Activated naive CD4-positive, alpha-beta T cell treated with anti-CD3 and anti-CD28 coated beads, Interleukin-2, amount 50 U/mL, for 16 hours (primary cell): ENCODE measurements at places on chromosomes 12 and 14.
A peak's percentile ranks its signal among the peaks of the same experiment; 100 is the strongest.

GRCh38 chr12:130831246-130831645, 7.8 kb downstream of the STX2 start:
- DNase-seq: no peak

DNA sequence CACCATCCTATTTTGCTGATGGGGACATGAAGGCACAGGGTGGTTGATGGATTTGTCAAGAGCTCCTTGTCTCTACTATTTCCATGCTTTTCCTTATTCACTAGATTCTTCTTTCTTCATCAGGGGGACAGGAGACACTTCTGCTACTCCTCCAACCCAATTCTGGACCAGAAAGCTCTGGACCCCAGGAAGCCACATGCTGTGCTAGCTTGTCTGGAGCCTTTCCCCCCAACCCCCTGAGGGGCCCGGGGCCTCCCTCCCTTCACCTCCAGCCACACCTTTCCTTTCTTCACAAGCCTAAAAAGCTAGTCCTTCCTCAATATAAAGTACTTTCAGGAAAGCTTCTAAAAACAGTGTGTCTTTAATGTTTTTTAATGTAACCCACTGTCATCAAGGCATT, 75.1 kb upstream of the CAPRIN2 start:
- no peak for DNase-seq

DNA sequence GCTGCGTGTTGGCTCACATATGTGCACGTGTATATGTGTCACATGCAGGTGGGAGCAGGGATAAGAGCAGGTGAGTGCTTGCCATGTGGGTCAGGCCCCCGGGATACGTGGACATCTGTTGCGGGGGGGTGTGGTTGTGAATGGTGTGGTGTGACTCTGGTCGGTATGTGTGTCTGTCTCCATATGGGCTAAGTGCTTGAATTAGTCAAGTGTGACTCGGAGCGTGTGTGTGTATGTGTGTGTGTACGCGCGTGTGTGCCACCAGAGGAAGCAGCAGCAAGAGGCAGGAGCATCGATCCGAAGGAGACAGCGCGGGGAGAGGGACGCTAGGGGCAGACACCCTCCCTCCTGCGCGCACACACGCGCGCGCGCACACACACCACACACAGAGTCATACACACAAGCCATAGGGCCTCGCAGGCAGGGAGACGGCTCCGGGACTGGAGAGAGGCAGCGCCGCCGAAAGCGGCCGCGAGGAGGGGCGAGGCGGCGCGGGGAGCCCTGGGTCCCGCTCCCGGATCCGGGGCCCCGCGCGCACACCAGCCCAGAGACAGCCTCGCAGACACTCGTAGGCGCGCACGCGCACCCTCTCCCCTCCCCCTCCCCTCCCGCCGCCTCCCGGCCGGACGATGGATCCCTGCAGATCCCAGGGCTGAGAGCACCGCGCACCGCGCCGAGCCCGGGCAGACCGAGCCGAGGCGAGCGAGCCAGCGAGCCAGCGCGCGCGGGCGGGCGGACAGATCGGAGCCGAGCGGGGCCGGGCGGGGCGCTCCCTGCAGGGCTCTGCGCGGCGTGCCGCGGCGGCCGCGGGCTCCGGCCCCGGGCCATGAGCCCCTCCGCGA, at the start of gene ASIC1:
ASIC1 (plus strand) TSS at position 597 of the 842 bp plus-strand sequence. CDS start 1,171 bp downstream, outside the sequence.
- peak; percentile 64 for DNase-seq

- DNase-seq: no peak
Observed at GRCh38 chr12:62761658-62762057, 173.3 kb downstream of the PPM1H start.

DNA sequence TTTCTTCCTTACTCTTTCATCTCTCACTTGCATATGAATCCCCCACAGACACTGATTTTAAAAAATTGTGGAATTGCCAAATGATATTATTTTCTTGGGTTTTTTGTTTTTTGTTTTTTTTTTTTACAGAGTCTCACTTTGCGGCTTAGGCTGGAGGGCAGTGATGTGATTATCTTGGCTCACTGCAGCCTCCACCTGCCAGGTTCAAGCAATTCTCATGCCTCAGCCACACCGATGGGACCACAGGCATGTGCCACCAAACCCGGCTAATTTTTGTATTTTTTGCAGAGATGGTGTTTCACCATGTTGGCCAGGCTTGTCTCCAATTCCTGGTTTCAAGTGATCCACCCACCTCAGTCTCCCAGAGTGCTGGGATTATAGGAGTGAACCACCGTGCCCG, 68.2 kb downstream of the BCAT1 start:
- DNase-seq: no peak

GRCh38 chr14:31740688-31741087, 179.5 kb downstream of the NUBPL start:
- no peak for DNase-seq

GRCh38 chr12:80187660-80188090, 88.3 kb downstream of the OTOGL start:
- DNase-seq: no peak

GRCh38 chr14:93065272-93065730, 50.4 kb downstream of the ITPK1 start:
- DNase-seq: no peak

GRCh38 chr12:91331371-91331770, 148.8 kb upstream of the DCN start:
- DNase-seq: no peak

DNA sequence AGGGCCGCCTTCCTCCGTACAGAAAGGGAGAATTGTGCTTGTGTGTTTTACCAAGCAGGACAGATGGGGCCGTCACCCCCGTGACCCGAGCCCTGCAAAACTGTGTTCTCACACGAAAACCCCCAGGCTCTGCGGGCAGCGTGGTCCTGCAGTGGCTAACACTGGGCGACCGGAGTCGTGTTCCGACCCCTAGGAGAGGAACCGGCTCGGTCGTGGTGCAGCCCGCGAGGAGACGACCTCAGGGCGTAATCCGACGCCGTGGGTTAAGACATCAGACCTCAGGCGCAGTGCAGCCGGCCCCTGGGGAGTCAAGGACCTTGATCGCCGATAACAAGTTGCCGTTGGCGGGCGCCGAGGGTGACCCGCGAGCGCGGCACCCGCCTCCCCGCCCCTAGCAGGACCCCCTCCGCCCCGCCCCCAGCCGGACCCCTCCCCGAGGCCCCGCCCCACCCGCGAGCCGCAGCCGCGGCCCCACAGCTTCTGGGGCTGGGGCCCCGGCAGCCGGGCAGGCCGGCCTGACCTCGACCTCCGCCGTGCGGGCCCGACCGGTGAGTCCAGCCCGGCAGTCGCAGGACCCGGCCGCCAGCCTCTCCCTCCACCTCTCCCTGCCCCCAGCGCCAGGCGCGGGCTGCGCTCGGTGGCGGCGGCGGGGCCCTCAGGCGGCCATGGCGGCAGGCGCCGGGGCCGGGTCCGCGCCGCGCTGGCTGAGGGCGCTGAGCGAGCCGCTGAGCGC, at the start of gene CHPT1:
CHPT1 (plus strand) TSS at position 444 of the 733 bp plus-strand sequence; CDS start at position 666, 222 bp downstream.
- DNase-seq: peak; percentile 54

DNA sequence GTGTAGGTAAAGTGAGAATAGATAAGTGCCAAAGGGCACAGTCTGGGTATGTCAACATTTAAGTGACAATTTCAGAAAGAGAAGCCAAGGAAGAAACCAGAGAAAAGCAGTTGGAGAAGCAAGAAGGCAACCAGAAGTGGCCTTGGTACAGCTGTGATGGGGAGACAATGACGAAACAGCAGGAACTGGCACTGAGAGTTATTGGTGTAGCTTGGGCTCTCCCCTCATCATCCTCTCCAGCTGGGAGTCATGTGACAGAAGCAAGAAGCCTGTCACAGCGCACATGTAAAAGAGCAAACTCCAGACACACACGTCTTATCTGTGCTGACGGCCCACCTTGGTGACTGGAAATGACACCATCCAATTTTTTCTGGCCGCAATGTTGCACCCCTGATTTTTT, 203.3 kb upstream of the NUDT4 start:
- no peak for DNase-seq

DNA sequence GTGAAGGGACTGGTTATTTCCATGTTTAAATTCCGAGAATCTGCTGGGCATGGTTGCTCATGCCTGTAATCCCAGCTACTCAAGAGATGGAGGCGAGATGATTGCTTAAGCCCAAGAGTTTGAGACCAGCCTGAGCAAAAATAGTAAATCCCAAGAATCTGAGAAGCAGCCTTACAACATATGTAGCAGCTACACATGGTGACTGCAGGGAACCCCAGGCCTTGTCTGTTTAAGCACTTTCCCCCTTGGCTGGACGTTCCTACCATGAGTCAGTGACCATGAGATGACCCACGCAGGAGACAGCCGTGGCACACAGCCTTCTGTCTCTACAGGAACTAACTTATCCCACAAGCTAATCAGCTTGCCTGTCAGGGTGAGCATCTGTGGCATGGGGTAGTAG, 5.5 kb upstream of the SLC24A4 start:
- no peak for DNase-seq

DNA sequence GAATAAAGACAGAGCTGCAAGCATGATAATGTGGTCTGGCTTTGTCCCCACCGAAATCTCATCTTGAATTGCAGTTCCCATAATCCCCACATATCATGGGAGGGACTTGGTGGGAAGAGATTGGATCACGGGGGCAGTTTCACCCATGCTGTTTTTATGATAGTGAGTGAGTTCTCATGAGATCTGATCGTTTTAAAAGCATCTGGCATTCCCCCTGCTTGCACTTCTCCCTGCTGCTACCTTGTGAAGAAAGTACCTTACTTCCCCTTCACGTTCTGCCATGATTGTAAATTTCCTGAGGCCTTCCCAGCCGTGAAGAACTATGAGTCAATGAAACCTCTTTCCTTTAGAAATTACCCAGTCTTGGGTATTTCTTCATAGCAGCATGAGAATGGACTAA, 158.7 kb downstream of the SLC35F4 start:
- no peak for DNase-seq

DNA sequence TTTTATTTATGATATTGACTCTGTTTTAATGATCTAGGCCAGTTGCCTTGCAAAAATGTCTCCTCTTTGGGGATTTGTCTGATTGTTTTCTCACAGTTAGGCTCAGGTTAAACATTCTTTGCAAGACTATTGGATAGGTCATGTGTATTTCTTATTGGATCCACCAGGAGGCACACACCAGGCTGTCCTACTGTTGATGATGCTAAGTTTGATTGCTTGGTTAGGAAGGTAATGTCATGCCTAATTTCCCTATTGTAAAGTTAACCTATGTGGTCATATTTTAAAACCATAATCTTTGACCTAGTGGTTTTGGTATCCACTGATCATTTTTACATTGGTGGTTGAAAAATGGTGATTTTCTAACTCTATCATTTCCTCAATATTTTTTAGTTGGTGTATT, 137.1 kb downstream of the BRMS1L start:
- no peak for DNase-seq
